ENCODE measurements at places on chromosomes 5 and 9.
A peak's percentile ranks its signal among the peaks of the same experiment; 100 is the strongest.

DNA sequence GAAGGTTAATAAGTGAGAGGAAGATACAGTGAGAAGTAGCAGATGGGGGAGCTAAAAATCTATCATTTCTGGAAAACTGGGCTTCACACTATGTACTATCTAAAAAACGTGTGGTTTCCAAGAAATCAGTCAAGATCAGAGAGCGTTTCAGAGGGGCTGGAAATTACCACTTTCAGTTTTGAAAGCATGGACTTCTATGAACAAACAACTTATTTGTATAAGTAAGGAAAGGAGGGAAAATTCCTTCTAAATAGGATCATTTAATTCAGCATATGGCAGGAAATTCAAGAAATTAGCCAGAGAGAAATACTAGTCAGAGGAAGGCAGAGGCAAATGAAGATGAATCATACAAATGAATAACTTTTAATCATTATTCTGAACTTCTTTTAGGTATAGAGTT, 11.3 kb downstream of the TNC start:
- DNase-seq = no peak

DNA sequence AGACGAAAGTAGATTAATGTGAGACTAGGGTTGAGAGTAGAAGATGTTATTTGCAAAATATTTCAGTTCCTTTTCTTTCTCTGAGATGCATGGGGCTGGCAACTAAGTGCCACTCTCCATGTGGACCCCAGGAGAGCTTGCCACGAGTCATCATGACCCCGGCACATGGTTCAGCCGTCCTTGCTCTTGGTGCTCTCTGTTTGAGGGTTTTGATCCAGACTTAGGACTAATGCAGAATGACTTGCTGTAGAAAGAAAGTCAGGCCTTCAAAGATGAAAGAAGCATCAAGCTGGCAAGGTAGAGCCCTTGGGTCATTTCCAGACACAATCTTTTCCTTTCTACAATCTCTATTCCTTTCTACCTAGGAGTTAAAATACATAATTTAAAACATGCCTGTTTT, 84.7 kb downstream of the RASGRF2 start:
- DNase-seq = no peak

DNA sequence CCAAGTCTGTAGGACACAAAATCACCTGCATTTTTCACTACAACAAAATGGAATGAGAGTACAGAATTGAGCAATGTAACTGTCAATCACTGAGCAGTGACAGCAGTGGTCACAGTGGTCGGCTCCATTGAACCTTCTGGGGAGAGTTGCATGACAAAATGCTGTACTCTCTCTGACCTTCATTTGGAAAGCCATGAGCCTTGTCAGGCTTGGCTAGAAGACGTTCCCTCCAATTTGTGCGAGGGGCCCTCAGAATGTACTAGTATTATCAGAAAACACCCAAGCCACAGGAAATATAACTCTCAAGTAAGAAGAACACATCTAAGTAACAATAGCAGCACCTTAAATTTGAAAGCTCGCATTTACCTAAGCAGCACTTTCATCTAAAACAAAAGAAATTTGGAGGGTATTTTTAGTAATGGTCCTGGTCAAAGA, 425.6 kb upstream of the MEF2C start:
- no peak for DNase-seq

- DNase-seq = no peak
Observed at GRCh38 chr9:108212184-108212583, 643.6 kb downstream of the ACTL7B start.

- no peak for DNase-seq
Observed at GRCh38 chr5:136724161-136724560, 358.8 kb upstream of the TRPC7 start.

DNA sequence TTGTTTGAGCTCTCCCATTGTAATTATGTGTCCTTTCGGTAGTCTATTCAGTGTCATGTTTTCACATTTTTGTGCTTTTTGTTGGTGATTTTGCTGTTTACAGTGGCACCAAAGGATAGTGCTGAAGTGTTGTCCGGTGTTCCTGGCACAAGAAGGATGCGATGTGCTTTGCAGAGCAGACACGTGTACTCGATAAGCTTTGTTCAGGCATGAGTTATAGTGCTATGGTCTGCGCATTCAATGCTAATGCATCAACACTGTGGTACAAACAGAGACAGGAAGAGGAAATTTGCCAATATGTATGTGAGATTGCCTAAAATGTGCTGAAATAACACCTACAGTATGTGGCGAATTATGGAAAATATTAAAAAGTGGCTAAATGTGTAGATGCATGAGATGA, 913.4 kb upstream of the ACO1 start:
- DNase-seq = no peak

DNA sequence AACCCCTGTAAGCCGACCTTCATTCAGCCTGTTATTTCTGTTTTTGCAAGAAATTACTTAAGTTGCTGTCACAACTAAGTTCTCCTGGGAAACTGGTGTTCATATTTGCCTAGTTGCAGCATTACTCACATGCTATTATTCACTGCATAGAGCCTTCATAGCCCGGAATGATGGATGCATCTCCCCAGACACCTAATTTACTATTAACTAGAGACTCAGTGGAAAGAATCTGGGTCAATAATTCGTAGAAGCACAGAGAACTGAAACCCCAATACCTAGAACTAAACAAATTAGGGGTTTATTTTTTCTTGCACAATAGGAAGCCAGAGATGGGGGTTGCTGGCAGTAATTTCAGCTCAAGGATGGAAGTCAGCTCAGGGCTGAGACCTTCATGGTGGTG, 45.7 kb upstream of the FAM170A start:
- no peak for DNase-seq

DNA sequence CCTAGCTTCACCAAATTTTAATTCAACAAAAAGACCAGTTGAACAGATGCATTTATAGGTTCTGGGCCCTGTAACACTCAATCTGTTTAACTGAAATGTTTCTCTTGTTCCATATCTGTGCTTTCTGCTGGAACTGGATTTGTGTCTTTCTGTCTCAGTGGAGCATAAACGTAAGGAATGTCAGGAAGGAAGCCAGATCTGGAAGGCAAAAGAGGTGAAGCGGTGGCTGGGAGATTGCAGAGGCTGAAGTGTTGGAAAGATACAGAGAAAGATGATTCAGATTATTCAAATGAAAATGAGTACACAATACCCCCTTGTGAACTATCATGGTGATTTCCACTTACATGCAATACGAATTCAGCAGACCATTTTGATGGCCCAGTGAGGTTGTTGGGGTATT, 406.8 kb downstream of the BRINP1 start:
- no peak for DNase-seq

- no peak for DNase-seq
Observed at GRCh38 chr9:130660683-130661450, 3.5 kb upstream of the PRDM12 start.

DNA sequence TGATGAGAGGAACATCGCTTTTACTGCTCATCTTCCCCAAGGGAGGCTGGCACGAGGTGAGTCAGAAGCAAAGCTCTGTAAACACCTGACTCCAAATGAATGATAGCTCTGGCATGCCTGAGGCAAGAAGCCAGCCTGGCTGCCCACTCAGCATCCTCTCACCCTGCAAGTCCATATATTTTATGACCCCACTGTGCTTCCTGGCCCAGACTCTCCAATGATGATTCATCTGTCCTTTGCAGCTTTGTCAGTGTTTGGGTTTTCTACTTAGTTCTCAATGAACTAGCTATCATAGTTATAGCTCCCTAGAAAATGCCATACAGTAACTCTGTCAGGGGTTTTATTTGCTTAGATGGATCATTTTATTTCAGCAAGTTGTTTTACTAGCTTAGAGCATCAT, 52.1 kb upstream of the FSTL4 start:
- peak; percentile 87 for DNase-seq

- no peak for DNase-seq
Observed at GRCh38 chr9:79581388-79581787, 9.6 kb downstream of the TLE4 start.

- no peak for DNase-seq
Observed at GRCh38 chr5:148005788-148006520, 57.8 kb upstream of the SPINK5 start.

GRCh38 chr5:115583474-115583873, 18.8 kb downstream of the TICAM2 start:
- DNase-seq = no peak

DNA sequence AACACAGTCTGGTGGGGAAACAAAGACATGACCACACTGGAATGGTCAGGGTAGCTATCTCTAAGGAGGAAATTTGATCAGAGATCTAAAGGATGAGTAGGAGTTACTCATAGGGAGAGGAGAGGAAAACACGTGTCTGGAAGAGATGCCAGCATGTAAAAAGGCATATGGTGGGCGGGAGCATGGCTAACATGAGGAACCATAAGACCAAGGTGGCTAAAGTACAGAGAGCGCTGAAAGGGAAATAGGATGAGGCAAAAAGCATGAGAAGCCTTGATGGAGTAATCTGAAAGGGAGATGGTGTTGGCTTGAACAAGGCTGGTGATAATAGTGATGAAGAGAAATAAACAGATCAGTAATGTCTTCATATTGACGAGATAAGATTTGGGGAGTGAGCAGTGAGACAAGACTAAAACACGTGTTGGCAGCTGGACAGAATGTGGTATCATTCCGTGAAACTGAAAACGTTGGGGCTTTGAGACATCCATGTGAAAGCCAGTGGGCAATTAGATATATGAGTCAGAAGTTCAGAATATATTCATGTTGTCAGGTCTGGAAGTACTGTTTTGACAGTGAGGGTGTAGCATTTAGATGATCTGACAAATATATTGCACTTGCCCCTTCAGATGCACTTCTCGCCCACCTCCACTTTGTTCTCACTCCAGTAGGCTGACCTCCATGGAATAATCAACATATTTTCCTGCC, 209.1 kb upstream of the KCNN2 start:
- no peak for DNase-seq

DNA sequence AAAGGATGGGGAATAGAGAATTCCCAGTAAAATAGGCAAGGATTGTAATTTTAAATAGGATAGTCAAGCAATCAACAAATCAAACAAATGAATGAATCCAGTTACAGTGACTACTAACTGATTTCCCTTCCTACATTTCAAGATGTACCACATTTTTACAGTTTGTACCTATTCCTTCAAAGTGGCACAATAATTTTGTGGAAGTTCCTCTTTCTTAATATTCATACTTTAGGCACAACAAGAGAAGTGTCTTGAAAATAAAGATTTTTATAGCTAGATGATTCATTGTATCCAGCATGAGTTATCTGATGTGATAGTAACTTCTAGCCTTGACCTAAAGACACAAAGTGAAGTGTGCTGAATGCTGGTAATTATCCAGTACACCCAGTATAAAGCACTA, 122.2 kb upstream of the ACOT12 start:
- no peak for DNase-seq

- DNase-seq = no peak
Observed at GRCh38 chr5:72390836-72391235, 70.7 kb downstream of the PTCD2 start.

DNA sequence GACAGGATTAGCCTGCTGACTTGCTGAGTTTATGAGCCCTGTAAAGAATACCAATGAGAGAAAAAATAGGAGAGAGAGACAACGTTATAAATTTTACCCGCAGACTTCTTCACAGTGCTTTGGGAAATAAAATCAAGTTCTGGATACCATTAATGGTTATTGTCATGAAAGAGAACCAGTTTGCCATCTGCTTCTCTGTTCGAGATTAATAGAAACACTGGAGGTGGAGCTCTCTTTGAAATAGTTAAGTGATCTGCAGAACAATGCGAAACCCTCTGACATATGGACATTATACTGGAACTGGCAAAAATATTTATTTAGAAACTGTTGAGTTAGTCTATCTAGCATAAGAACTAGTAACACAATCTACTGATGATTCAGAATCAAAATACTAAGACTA, 500.7 kb downstream of the CDH12 start:
- DNase-seq = no peak

DNA sequence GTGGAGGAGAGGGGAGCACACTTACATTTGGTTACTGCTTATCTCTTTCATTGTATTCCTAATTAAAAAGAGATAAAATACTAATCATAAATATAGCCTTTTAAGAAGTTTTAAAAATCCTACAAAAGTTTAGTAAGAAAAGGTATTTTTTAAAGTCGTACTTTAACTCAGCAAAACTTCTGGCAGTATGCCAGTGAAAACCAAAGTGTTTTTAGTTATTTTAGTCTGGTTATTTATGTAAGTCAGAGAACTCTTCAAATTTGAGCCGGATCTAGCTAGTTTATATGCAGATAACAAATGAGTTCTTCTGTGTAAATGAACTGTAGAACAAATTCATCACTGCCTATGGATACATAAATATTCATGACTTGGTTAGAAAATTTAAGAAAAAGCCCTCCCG, 36.5 kb upstream of the ANKDD1B start:
- DNase-seq = no peak

- no peak for DNase-seq
Observed at GRCh38 chr5:180470361-180470760, 23.8 kb upstream of the CNOT6 start.

- DNase-seq = no peak
Observed at GRCh38 chr9:99773468-99774138, 48.1 kb upstream of the NR4A3 start.

- no peak for DNase-seq
Observed at GRCh38 chr5:9209846-9210492, 335.9 kb downstream of the SEMA5A start.

- DNase-seq = no peak
Observed at GRCh38 chr9:8309258-8309657, 509.7 kb upstream of the DMAC1 start.

- DNase-seq = no peak
Observed at GRCh38 chr5:44983006-44983405, 174.3 kb downstream of the MRPS30 start.

- DNase-seq = no peak
Observed at GRCh38 chr5:21792748-21793147, 1060.4 kb downstream of the CDH12 start.

GRCh38 chr9:121529237-121529987, 29.8 kb upstream of the GGTA1 start:
- peak; percentile 5 for DNase-seq

DNA sequence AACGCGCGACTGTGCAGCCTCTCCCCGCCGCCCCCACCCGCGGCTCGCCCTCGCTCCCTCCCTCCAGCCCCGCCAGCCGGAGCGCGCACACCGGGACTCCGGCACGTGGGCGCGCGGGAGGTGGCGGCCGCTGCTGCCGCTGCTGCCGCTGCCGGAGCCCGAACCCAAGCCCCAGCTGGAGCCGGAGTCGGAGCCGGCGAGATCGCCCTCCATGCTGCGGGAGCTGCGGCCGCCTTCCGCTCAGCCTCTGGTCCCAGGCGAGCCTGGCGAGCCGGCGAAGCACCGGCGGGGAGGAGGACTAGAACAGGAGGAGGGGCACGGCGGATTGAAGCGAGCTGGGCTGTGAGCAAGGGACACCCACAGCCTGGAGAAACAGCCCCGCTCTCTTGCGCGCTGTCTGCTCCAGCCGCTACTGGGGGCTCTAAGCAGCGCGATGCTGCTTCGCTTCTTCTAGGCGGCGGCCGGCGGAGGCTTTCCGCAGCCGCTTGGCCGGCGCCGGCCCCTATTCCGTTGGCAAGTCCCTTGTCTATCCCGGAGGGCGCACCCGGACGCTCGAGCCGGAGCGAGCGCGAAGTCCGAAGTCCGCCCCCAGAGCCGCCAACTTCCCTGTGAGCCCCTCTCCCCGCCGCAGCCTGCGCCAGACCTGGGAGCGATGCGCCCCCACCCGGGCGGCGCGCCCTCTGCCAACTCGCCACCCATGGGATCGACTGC, 598.7 kb upstream of the SGCD start:
- DNase-seq = peak; percentile 29

Data from T1000 (cell line).